Right hindlimb (tissue), 1 donor: ENCODE measurements at places on chromosomes 5 and 9.
A peak's percentile ranks its signal among the peaks of the same experiment; 100 is the strongest.

DNA sequence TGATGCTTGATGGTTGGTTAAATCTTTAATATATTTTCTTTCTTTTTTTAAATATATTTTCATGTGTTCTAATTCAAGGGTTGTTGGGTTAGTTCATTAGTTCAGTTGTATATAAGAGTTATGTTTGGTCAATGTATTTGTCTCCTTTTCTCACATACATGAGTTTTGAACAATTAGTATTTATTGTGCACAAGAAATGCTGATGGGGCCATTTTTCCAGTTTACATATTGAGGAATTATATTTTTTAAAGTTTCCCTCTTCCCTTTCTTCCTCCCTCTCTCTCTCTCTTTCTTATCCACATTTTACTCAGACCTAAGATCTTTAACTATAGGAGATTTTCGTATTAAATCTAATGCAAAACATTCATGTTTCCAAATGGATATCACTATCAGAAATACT is 74.0 kb downstream of the LNPEP start:
- no peak for DNase-seq

DNA sequence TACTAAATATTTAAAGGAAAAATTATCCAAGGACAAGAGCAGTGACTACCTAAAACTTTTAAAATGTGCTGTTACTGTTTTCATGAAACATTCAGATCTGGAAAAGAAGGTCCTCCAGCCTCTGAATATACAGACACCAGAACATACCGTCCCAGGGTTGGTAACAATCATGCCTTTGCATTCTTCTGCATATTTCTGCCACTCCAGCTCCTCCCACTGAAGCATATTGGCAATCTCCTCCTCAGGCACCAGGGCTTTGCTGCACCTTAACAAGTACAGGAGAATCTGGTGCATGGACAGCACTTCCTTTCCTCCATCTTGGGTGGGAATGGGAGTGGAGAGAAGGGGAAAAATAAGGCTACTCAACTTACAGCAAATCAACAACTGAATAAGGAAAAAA is 60.0 kb downstream of the DROSHA start:
- DNase-seq: no peak

DNA sequence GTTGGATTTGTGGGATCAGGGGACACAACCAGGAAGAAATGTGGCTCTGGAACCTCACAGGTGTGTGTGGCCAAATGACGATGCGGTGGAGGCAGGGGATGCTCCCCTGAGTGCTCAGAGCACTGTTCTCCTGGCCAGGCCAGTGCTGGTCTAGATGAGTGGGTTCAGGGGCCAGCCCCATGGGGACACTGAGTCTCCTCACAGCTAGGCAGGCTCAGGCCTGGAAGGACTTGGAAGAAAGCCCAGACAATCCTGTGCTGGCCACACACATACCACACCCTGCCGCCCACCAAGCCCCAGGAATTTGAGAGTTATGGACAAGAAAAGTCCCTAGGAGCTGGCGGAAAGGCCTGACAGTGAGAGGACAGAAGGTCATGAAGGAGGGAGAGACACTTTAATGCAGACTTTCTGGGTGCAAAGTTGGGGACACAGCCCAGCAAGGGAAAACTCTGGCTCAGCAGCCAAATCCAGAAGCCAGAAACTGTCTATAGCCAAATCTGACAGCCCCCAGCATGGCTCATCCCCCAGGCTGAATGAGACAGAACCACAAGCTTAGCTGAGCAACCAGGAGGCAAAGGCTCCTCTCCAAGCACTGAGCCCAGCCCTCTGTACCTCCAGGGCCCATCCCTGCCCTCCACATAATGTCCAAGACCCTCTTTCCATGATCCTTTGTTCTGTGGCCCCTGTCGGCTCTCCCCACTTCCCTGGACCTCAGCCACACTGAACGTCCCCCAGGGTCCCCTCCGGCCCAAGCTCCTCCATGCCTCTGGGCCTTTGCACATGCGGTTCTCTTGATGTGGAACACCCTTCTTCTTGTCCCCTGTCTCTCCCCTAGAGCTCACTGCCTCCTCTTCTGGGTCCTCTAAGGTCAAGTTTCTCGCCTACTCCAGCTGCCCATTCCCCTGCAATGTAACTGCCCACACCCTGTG is 22.4 kb downstream of the LHX6 start:
- peak; percentile 63 for DNase-seq

DNA sequence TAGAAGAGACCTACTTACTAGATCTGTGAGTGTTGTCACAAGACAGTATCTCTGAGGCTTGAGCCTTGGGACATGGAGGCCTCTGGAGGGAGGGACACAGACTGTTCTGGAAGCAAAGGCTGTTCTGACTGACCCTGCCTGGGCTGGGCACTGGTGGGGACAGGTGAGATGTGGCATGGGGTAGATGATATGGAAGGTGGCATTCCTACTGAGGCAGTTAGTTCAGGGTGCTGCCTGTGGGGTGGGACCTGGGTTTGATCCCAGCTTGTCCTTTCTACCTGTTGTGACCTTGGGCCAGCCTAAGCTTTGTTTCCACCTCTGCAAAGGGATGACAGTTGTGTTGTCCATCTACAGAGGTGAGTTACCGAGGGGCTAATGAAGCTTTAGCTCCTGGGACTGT is 140.2 kb downstream of the C9orf50 start:
- DNase-seq: peak; percentile 16

DNA sequence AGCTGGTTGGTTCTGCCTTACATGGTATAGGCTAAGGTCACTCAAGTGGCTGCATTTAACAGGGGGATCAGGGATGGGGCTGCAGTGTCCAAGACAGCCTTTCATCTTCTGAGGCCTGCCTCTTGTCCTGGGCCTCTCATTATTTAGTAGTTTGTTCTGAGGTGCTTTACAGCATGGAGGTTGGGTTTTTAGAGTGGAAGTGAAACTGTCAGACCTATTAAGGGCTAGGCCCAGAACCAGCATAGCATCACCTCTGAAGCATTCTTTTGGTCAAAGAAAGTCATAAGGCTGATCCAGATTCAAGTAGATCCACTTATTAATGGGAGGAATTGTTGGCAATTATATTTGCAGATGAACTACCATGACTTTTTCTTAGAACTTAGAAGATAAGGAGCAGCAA is 146.0 kb upstream of the NMUR2 start:
- DNase-seq: no peak

DNA sequence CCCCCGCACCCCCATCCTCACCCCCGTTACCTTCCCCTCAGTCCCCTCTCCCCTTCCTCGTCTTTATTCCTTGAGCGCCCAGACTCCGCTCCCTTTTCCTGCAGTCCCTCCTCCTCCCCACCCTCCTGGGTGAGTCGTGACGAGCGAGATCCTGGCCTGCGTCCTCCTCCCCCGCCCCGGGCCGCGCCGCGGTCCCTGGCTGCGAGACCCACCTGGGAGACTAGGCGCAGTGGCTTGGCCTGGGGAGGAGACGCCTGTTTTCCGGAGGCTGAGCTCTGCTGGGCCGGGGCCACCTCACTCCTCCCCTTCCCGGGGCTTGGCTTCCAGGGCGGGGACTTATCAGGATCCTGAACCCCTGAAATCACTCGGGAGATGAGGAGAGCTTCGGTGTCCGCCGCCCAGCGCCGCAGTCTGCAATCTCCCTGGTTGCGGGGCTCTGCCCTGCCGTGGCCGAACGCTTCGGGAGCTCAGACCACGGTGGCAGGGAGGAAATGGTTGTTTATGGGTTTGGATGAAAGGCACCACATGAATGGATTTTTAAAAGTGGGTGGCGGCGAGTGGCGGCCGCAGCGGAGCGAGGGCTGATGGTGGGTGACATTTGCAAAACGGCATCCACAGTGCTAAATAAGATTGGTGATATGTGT is 984 bp downstream of the STXBP1 start:
- DNase-seq: peak; percentile 72

- no peak for DNase-seq
These were observed 427.9 kb upstream of the CLINT1 start for GRCh38 chr5:158286827-158287226.

GRCh38 chr5:142278627-142279026 is 46.2 kb downstream of the SPRY4 start:
- DNase-seq: no peak

GRCh38 chr9:3823842-3824475 is 298.2 kb upstream of the RFX3 start:
- DNase-seq: no peak

DNA sequence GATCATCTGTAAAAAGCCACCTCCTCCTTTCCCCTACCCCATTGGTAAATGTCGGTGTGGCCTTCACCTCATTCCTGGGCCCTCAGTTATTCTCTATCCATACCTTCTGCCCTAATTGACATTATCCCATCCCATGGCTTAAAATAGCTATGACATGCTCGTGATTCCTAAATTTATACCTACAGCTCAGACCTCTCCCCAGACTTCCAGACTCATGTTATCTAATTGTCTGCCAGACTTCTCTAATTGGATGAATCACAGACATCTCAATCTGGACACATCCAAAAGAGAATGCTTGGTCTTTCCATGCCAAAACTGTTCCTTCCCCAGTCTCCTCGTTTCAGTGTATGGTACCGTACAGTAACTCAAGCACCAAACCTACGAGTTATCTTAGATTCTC is 113.0 kb upstream of the GPR151 start:
- no peak for DNase-seq

DNA sequence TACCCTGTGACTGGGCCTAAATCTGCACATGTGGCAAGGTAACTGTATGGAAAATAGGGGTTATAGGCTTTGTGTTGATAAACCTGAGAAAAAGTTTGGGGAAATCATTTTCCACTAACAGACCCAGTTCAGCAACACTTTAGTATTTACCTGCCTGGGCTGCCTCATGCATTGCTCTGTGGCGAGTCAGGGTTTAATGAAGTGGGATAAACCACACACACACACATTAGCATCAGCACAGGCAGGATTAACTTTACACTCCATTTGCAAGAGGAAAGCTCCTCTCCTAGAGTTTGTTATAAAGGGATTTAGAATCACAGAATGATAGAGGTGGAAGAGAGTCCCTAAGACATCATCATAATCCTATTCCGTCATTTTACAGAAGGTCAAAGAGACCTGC is 20.0 kb upstream of the ZCCHC7 start:
- no peak for DNase-seq

DNA sequence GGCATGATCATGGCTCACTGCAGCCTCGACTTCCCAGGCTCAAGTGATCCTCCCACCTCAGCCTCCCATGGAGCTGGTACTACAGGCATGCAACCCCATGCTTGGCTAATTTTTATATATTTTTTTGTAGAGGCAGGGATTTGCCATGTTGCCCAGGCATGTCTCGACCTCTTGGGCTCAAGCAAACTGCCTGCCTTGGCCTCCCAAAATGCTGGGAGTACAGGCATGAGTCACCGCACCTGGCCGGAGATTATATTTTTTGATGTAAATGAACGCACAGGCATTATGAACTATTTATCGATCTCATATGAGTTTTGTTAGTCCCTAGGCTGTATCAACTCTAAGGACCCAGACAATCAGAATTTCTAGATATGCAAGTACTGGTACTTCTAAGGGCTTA is 25.5 kb upstream of the CEP120 start:
- DNase-seq: no peak

DNA sequence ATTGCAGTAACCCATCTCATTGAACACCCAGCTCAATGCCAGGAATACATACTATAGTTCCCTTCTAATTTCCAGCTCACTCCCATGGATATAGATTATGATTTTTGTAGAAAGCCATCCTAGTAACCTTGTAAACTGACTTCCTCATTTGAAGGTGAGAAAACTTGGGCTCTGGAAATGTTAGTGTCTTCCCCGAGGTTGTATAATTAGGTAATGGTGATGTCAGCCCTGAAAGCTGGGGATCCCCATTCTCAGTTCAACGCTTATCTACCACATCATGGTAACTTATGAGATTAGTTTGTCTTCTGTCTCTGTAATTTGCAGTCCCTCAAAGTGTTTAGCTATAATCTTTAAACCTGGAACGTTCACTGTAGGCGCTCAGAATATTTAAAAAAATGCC is 34.6 kb upstream of the PTCH1 start:
- DNase-seq: no peak
